ENCODE measurements at places on chromosomes 4 and X. TPM values are rescaled to one million over a fixed set of nuclear protein-coding genes. Genes with fewer than 3 reads are reported as not detected.

DNA sequence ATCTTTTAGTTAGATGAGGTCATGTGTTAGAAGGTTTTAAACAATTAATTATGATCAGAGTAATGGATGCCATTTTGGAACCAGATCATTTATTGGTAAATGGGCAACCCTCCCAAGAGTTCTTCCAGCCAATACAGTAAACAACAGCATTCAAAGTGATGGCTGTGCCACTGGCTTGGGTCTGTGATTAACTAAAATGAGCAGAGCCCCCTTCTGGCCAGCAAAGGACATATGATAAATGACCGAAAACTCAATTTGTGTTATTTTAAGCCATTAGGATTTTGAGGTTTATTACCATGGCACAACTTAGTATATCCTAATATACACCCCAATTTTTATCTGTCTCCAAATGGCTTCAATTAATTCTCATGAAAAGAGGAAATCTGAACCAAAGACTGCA, 90.8 kb upstream of the NPFFR2 start:
- H3K27me3 ChIP-seq: no peaks in the 10 kb centered on the region
- DNase-seq: peak; percentile 76
- no peak overlapping the region for H3K27ac ChIP-seq
- H3K4me1 ChIP-seq: peaks cover 10% of the 10 kb centered on the region
- no peak overlapping the region for H3K4me3 ChIP-seq
- H3K36me3 ChIP-seq: peaks cover 4% of the 10 kb centered on the region

DNA sequence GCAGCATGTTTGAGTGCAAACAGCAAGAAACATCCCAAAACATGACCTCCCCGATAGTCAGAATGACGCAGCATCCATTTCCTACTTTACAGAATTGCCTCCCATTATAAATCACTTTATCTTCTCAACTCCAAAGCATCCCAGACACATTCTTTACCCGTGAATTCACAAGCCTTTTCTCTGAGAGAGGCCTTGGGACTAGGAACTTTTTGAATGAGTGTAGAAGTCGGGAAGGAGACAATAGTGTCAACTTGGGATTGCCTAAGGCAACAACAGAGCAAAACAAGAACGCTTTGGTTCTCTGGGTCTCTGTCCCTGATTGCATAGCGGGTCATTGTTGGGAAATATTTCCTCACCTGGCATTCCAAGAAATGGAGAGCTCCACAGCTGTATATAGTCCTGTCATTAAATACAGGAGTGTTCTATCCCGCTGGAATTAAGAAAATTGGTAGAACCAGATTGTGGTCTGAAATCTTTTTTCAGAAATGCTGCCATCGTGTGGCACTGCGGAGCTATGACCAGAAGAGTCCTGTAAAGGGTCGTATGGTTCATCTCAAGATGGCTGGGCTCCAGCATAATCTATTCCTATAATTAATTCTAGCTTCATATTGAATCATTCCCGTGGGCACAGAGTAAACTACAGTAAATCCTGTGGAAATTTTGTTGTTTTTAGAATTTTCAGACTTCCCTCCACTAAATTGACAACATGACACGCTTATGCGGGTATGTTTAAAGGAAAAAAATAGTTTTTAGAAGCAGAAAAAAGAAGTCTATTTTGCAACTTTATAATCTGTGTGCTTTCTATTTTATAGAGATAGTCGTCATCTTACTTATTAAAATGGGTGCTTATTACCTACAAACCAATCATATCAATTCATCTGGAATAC, 2.0 kb upstream of the SPP1 start:
- peak; percentile 88 for DNase-seq
- no peaks in the 10 kb centered on the region for H3K36me3 ChIP-seq
- H3K27ac ChIP-seq: peak overlapping the region; percentile 71

GRCh38 chrX:9519546-9520216, 54.8 kb downstream of the TBL1X start:
- no peak overlapping the region for H3K4me3 ChIP-seq
- 0 out of 2 replicates have a peak, but pooled peaks cover under 1% of the 10 kb centered on the region for H3K4me1 ChIP-seq
- H3K36me3 ChIP-seq: no peaks in the 10 kb centered on the region
- no peak for DNase-seq

DNA sequence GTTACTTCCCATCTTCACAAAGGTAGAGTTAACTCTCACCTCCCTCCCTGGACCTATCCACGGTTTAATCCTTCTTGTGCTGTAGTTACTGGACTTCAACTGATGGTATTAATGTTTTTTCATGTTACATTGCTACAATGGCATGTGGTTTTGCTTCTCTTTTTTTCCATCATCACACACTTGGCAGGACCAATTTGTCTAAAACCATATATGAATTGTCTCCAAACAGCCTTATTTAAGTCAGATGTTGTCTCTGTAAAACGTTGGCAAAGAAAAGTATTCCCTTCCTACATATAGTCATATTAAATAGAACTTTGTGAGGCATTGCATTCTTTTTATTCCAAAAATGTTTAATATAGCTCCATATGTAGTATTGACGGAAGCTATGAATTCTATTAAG, 15.5 kb downstream of the PRRG1 start:
- DNase-seq: no peak
- no peaks in the 10 kb centered on the region for H3K27me3 ChIP-seq
- no peak overlapping the region for H3K27ac ChIP-seq
- no peaks in the 10 kb centered on the region for H3K4me1 ChIP-seq
- no peaks in the 10 kb centered on the region for H3K36me3 ChIP-seq

DNA sequence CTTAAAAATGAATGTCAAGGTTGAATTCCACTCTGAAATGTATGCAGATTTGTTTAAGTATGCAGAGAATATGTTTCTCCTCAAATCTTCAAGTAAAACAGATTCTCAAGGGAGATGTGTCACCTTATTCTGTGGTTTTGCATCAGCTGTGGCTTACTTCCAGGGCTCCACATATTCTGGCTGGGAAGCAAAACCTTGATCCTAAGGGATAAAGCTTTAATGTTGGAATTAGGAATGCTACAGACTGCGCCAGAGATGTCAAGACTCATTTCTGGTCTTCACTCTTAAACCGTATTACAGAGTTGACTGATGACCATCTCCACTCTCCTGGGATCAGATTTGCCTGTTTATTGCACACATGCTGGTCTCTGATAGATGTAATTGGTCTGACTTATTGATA, 143.9 kb upstream of the DIPK2B start:
- no peaks in the 10 kb centered on the region for H3K36me3 ChIP-seq
- no peaks in the 10 kb centered on the region for H3K4me1 ChIP-seq

DNA sequence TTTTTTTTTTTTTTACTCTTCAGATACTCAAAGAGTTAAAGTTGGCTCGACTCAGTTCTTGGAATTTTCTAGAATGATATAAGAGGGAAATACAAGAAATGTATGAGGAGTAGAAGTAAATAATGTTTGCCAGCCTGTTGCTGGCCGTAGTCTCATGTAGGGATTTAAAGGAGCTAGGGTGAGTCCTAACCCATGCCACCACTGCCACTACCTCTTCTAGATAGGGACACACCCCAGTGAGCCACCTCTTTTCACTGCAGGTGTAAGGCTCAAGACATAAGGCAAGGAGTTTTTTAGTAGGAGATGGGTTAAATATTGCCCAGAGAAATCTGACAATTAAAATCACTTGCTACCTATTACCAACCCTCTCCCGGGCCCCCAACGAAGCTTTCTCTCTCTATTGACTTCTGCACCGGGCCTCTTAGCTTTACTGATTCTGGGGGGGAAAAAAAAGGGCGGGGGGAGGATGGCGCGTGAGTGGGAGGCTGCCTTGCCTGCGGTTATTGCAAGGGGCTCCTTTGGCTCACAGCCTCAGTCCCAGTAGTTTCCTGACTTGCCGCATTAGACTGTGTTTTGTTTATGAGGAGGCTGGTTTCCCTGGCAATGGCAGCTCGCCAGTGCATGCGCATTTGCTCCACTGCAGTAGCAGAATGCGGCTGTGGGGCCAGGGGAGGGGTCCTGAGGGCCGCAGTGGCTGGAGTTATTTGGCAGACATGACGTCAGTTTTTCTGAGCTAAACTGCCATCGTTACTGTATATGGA, 3.0 kb downstream of the LINC00632 start:
- no peaks in the 10 kb centered on the region for H3K36me3 ChIP-seq
- peak overlapping the region; percentile 48 for H3K27ac ChIP-seq
- H3K4me3 ChIP-seq: no peak overlapping the region
- peaks cover 4% of the 10 kb centered on the region for H3K4me1 ChIP-seq
- no peaks in the 10 kb centered on the region for H3K27me3 ChIP-seq
- peak; percentile 79 for DNase-seq

DNA sequence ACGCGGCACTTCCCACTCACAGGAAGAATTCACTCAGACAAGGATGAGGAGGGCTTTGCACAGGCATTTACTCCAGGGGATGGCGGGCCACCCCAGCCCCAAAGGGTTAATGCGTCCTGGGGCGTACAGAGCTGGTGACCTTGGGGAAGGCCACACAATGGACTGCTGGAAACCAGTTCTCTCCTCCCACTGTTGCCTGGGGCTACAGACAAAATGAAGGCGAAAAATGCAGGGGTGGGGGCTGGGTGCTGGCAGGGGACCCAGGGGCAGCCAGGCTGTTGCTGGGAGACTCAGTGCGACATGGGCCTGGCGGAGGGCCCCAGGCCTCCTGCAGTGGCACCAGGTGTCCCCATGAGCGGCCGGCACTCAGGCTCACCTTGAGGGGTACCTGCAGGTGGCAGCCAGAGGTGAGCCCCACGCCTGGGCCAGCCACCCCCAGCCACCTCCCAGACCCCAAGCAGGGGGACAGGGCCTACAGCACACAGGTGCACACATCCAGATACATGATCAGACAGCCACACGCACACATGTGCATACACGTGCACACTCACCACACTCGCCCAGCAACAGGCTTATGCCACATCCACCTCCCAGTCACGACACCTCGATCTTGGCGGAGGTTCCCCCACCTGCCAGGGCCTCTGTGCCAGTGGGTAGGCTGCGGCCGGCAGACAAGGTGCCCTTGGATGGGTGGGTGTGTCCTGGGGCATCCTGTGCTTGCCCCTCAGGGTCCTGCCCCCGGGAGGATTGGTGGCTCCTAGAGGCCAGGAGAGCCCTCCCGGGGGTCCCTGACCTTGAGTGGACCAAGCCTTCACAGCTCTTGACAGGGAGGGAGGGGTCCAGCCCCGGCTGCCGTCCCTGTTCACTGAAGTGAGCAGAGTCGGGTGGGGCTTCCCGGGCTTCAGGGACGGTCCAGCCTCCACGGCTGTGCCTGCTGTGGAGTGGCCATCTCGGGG, 13.1 kb downstream of the NAT8L start:
- no peak for DNase-seq
- no peaks in the 10 kb centered on the region for H3K27me3 ChIP-seq
- H3K4me3 ChIP-seq: no peak overlapping the region
- H3K4me1 ChIP-seq: no peaks in the 10 kb centered on the region
- H3K36me3 ChIP-seq: no peaks in the 10 kb centered on the region

- no peak overlapping the region for H3K27ac ChIP-seq
- H3K36me3 ChIP-seq: no peaks in the 10 kb centered on the region
- DNase-seq: no peak
- peaks cover 32% of the 10 kb centered on the region for H3K4me1 ChIP-seq
- peaks cover 13% of the 10 kb centered on the region for H3K27me3 ChIP-seq
Observed at GRCh38 chr4:41214825-41215146, 444 bp upstream of the APBB2 start.

- H3K4me3 ChIP-seq: no peak overlapping the region
- H3K36me3 ChIP-seq: no peaks in the 10 kb centered on the region
- H3K4me1 ChIP-seq: no peaks in the 10 kb centered on the region
- H3K27me3 ChIP-seq: no peaks in the 10 kb centered on the region
- H3K27ac ChIP-seq: no peak overlapping the region
Observed at GRCh38 chr4:145199051-145199716, 18.8 kb upstream of the OTUD4 start.

DNA sequence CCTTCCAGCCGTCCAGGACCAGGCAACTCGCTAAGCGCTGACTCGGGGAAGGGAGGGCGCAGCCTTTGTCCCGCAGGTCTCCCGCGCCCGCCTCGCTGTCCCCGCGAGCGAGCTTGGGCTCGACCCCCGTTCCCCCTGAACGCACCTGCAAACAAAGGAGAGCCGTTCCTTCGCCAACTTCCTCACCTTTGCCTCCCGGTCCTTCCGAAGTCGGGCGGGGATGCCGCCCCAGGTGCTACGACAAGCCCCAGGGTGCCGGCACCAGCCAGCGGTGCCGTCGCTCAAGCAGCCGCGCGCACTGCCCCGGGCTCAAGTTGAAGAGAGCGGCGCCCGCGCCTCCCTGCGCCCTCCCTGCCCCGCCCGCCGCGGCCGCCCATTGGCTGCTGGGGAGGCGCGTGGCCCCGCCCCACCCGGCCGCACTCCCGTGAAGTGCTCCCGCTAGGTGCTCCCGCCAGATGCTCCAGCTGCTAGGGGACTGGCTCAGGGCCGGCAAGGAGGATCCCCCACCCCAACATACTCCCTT, 107.1 kb downstream of the NSUN7 start:
- peak overlapping the region; percentile 72 for H3K27ac ChIP-seq
- peaks cover 10% of the 10 kb centered on the region for H3K4me1 ChIP-seq
- peaks cover 5% of the 10 kb centered on the region for H3K36me3 ChIP-seq
- no peaks in the 10 kb centered on the region for H3K27me3 ChIP-seq

GRCh38 chrX:99857455-99857854, 552.6 kb downstream of the PCDH19 start:
- no peaks in the 10 kb centered on the region for H3K4me1 ChIP-seq
- H3K4me3 ChIP-seq: no peak overlapping the region
- no peak overlapping the region for H3K27ac ChIP-seq
- DNase-seq: peak; percentile 45
- H3K27me3 ChIP-seq: no peaks in the 10 kb centered on the region

- H3K27me3 ChIP-seq: no peaks in the 10 kb centered on the region
- no peak overlapping the region for H3K27ac ChIP-seq
- H3K4me1 ChIP-seq: no peaks in the 10 kb centered on the region
- no peak overlapping the region for H3K4me3 ChIP-seq
Observed at GRCh38 chrX:130555757-130556156, 154.0 kb downstream of the RBMX2 start.

DNA sequence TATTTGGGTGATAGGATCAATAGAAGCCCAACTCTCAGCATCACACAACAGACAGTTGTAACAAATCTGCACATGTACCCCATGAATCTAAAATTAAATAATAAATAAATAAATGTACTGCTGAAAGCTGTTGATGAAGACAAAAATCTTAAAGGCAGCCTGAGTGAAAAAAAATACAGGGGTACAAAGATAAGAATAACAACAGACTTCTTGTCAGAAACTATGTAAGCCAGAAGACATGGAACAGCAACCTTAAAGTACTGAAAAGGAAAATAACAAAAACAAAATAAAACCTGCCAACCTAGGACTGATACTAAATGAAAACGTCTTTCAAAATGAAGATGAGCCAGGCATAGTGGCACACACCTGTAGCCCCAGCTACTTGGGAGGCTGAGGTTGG, 25.0 kb upstream of the PDLIM5 start:
- DNase-seq: no peak
- H3K27me3 ChIP-seq: no peaks in the 10 kb centered on the region
- H3K4me3 ChIP-seq: no peak overlapping the region
- H3K4me1 ChIP-seq: peaks cover 6% of the 10 kb centered on the region
- peaks cover 14% of the 10 kb centered on the region for H3K36me3 ChIP-seq

- no peak overlapping the region for H3K4me3 ChIP-seq
- no peaks in the 10 kb centered on the region for H3K36me3 ChIP-seq
- no peak for DNase-seq
- no peaks in the 10 kb centered on the region for H3K4me1 ChIP-seq
- H3K27ac ChIP-seq: no peak overlapping the region
- no peaks in the 10 kb centered on the region for H3K27me3 ChIP-seq
Observed at GRCh38 chr4:155571184-155571944, 95.3 kb upstream of the GUCY1A1 start.

- H3K4me1 ChIP-seq: peaks cover 13% of the 10 kb centered on the region
- DNase-seq: peak; percentile 15
- H3K27ac ChIP-seq: no peak overlapping the region
- no peaks in the 10 kb centered on the region for H3K36me3 ChIP-seq
- no peak overlapping the region for H3K4me3 ChIP-seq
- no peaks in the 10 kb centered on the region for H3K27me3 ChIP-seq
Observed at GRCh38 chr4:91099666-91100065, 972.5 kb downstream of the CCSER1 start.

The USP17L10 gene
- total RNA-seq: not detected

The BEX5 gene
- total RNA-seq: 22.4 TPM

The PAGE2 gene
- not detected for total RNA-seq

The CACNA1F gene
- 0.90 TPM for total RNA-seq

The POU3F4 gene
- total RNA-seq: 1.1 TPM

The CXCL6 gene
- 9.5 TPM for total RNA-seq

The USP38 gene
- 14.0 TPM for total RNA-seq

The IL1RAPL1 gene
- total RNA-seq: 0.23 TPM

All from GM23338 (cell line).